ENCODE measurements at places on chromosomes 5 and 9. TPM values are rescaled to one million over a fixed set of nuclear protein-coding genes. Genes with fewer than 3 reads are reported as not detected.

The SMIM33 gene
- not detected for total RNA-seq

The ACTBL2 gene
- 0.08 TPM for total RNA-seq

The NUTM2F gene
- not detected for total RNA-seq

The ARAP3 gene
- total RNA-seq: 4.5 TPM

The KCNN2 gene
- total RNA-seq: 0.12 TPM

The GZMA gene
- total RNA-seq: not detected

The C7 gene
- not detected for total RNA-seq

The SPATA24 gene
- total RNA-seq: 5.6 TPM

The EXOSC2 gene
- 48.2 TPM for total RNA-seq

The WDR31 gene
- total RNA-seq: 1.1 TPM

The CORO2A gene
- total RNA-seq: 1.1 TPM

The TMEM171 gene
- 6.8 TPM for total RNA-seq

The PCDHB16 gene
- 0.05 TPM for total RNA-seq

The FAM169A gene
- 6.0 TPM for total RNA-seq

The COL23A1 gene
- total RNA-seq: not detected

The CDH18 gene
- total RNA-seq: not detected

The PCDHGA3 gene
- total RNA-seq: not detected

The MRPS30 gene
- 36.1 TPM for total RNA-seq

The TERT gene
- total RNA-seq: 2.6 TPM
